ENCODE measurements at places on chromosomes 6 and 20.

DNA sequence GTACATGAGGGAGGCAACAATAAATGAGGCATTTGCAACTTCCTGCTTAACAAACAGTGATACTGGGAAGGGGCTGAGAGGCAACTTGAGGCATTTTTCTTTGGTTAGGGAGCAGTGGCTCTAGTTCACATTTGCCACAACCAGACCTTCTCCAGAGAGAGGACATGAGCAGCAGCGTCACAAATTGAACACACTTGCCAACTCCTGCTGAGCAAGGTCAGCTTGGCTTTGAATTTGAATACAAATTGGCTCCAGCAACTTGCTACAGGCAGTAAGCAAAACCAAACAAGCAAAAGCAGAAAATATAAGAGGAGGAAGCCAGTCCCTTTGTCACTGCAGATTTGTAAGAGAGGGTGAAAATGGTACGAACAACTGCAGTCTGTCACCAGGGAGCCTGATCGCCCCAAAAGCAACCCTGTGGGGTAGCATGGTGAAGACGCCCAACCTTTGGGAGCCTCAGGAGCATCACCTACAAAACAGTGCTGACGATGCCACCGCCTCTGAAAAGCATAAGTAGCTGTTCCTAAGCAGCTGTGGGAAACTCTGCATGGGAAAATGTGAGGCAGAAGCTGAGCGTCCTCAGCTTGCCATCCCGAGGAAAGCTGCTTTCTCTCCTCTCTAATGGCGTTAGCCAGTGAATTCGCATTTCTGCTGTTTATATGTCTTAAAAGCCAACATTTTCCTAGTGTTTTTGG lies 378.7 kb downstream of the RNGTT start:
- H3K27me3 ChIP-seq = peaks cover 98% of the 10 kb centered on the region

- no peaks in the 10 kb centered on the region for H3K36me3 ChIP-seq
- H3K27ac ChIP-seq = no peak overlapping the region
- DNase-seq = no peak
Observed at GRCh38 chr20:37627767-37628130, 66.1 kb upstream of the CTNNBL1 start.

DNA sequence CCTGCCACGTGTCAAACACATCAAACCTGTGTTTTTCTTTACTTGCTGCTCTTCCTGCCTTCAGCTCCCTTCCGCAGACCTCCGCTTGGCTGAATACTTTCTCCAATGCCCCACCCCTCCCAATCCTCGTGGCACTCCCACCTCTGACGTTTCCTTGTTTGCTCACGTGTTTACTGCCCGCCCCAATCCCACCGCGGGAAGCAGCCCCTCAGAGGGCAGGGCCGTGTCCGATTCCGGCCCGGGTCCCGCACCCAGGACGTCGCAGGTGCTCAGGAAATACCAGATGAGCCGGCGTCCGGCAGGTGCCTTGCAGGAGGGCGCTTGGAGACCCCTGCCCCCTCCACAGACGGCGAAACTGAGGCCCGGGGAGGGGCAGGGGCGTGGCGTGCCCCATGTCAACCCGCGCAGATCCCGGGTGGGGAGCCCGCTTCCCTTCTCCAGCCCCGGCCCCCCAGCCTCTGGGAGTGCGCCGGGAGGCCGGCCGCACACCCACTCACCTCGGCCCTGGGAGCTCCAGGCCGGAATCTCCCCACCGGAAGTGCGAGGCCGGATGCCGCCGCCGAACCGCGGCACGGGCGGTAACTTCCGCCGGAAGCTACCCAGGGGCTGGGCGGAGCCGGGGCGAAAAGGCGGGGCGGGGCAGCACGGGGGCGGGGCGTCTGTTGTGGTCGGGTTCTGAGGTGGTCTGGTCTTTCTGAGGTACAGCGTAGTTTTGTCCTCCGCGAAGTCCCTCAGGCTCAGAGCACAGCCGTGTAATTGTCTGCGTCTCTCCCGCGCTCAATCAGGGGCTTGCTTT lies 42.3 kb downstream of the ELMO2 start:
- H3K27ac ChIP-seq = peak overlapping the region; percentile 92
- no peaks in the 10 kb centered on the region for H3K27me3 ChIP-seq
- H3K4me1 ChIP-seq = peaks cover 29% of the 10 kb centered on the region
- peaks cover 32% of the 10 kb centered on the region for H3K36me3 ChIP-seq

DNA sequence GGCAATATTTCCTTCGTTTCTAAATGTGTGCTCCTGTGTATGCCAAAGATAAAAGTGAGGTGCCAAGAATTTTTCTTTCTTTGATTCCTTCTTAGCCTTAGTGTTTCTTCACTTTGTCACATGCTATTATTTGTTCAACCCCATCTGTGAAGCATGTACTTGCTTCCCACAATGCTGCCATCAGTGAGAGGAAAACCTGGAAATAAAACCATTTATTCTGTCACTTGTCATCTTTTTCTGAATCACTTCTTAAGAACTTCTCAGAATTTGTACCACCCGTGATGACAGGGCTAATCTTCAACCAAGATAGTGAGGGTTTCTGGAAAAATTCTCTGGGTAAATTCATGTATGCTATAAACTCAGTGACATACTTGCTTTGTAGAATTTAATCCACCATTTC lies 450.1 kb downstream of the COL12A1 start:
- no peak overlapping the region for H3K4me3 ChIP-seq
- H3K4me1 ChIP-seq = peaks cover 12% of the 10 kb centered on the region
- H3K36me3 ChIP-seq = peaks cover 5% of the 10 kb centered on the region
- no peaks in the 10 kb centered on the region for H3K27me3 ChIP-seq
- no peak for DNase-seq
- peak overlapping the region; percentile 39 for H3K27ac ChIP-seq

GRCh38 chr6:27293436-27294098 lies 18.5 kb downstream of the POM121L2 start:
- H3K4me3 ChIP-seq = peak overlapping the region; percentile 33
- H3K4me1 ChIP-seq = peaks cover 42% of the 10 kb centered on the region
- H3K27me3 ChIP-seq = no peaks in the 10 kb centered on the region
- H3K27ac ChIP-seq = no peak overlapping the region
- peaks cover 21% of the 10 kb centered on the region for H3K36me3 ChIP-seq

DNA sequence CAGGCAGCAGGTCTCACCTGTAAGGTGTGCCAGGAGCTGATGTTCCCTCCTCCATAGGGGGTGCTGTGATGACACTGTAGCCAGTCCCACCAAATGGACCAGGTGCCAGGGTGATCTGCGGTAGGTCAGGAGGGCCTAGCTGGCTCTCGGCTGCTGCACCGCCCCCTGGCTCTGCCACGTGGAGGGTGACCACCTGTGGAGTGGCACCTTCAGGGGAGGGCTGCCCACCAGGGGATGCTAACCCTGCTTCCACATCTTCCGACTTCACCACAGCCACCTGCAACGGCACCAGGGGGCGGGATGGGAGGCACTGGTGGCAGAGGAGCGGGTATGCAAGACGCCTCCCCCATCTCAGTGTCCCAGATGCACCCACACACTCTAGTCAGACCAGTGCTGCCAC lies 18.3 kb downstream of the ZNF335 start:
- H3K27me3 ChIP-seq = no peaks in the 10 kb centered on the region
- H3K36me3 ChIP-seq = peaks cover 63% of the 10 kb centered on the region
- DNase-seq = no peak
- H3K4me1 ChIP-seq = no peaks in the 10 kb centered on the region

DNA sequence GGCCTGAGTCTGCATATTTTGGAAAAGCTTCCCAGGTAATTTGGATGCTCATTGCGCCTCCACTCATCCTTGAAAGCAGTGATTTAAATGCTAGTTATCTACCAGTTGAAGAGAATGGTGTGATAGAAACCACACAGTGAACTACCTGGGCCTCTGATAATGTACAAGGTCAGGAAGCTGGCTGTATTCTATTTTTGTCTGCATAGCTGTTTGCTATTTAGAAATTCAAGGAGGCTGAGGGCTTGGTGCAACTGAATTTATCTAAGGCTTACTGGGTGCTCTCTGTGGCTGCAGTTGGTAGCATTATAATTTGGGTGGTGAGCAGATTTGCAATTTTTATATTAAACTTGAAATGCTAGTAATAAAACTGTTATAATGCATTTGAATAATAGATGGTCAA lies 245.6 kb downstream of the KIF16B start:
- no peak for DNase-seq
- no peak overlapping the region for H3K4me3 ChIP-seq
- no peaks in the 10 kb centered on the region for H3K36me3 ChIP-seq
- H3K27ac ChIP-seq = no peak overlapping the region
- H3K4me1 ChIP-seq = no peaks in the 10 kb centered on the region

GRCh38 chr6:134376785-134377184 lies 58.9 kb upstream of the SGK1 start:
- no peak for DNase-seq
- no peaks in the 10 kb centered on the region for H3K36me3 ChIP-seq
- H3K4me1 ChIP-seq = peaks cover 43% of the 10 kb centered on the region
- H3K27ac ChIP-seq = peak overlapping the region; percentile 76
- no peak overlapping the region for H3K4me3 ChIP-seq
- H3K27me3 ChIP-seq = no peaks in the 10 kb centered on the region

GRCh38 chr20:62923669-62924441 lies 2.5 kb downstream of the DIDO1 start:
- peak overlapping the region; percentile 76 for H3K4me3 ChIP-seq
- no peaks in the 10 kb centered on the region for H3K27me3 ChIP-seq
- DNase-seq = no peak
- peak overlapping the region; percentile 95 for H3K27ac ChIP-seq
- H3K4me1 ChIP-seq = peaks cover 36% of the 10 kb centered on the region

- H3K27me3 ChIP-seq = no peaks in the 10 kb centered on the region
- no peak overlapping the region for H3K27ac ChIP-seq
- no peaks in the 10 kb centered on the region for H3K36me3 ChIP-seq
- H3K4me1 ChIP-seq = no peaks in the 10 kb centered on the region
- DNase-seq = no peak
Observed at GRCh38 chr6:38245295-38245694, 394.4 kb downstream of the BTBD9 start.

Data from MCF 10A (cell line).